ENCODE measurements at places on chromosomes 5 and 9.

DNA sequence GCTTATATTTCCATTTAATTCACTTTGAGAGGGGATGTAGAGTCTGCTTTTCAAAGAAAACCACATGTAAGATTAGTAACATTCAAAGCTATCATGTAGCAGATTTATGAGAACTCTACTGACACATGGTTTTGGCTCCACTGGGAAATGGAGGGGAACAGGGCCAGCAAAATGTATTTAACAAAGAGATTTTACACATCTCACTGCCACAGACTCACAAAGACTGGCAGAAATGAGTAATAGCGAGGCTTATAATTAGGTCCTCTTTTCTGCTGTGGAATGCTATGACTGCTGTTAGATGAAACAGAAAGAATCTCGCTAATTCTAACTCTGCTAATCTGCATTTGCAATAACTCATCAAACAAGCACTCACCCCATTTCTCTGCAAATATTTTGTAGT lies 4.5 kb downstream of the DAP start:
- no peak for DNase-seq

DNA sequence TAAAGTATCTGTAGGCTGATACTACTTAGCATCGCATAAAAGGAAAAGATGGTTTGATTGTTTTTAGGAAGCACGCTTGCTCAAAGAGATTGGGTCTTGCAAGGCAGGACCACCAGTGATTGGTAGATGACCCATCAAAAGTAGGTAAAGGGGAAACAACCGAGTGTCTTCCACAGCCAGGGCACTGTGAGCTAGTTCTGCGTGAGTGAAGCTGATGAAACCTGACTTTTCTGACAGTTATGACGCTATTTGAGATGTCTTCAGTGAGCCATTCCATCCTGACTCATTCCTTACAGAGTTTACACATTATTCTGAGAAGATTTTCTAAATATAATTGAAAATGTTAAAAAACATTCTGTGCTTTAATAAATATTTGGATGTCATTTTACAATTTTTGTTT lies 49.7 kb downstream of the BASP1 start:
- no peak for DNase-seq

- no peak for DNase-seq
These were observed 300.5 kb downstream of the COX7C start for GRCh38 chr5:86918246-86918645.

GRCh38 chr5:2696156-2696807 lies 55.2 kb downstream of the IRX2 start:
- DNase-seq = no peak

GRCh38 chr5:161273410-161273809 lies 273.1 kb downstream of the GABRB2 start:
- no peak for DNase-seq

GRCh38 chr5:179505636-179506261 lies 44.6 kb upstream of the RUFY1 start:
- DNase-seq = no peak

GRCh38 chr9:87742813-87743428 lies 17.0 kb downstream of the CTSL start:
- no peak for DNase-seq

DNA sequence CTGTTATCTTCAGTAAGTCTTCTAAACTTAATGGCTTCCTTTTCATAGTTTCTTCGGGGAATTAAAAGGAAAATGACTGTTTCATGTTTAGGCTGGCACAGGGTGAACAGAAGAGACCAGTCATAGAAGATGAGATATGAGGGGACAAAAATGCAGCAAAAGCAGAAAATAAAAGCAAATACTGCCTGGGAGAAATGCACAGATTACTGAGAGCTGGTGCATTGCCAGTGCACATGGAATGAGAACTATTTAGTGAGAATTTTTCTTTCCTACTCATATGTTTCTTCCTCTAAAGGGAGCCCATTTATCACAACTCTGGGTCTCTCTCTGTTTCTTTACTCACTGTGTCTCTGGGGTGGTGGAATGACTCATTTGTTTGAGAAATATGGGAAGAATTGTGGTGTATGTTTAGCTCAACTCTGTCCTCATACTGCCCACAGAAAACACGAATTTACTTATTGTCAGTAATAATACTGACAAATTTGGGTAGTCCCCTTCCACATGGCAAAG lies 25.9 kb upstream of the ANKRD55 start:
- no peak for DNase-seq

DNA sequence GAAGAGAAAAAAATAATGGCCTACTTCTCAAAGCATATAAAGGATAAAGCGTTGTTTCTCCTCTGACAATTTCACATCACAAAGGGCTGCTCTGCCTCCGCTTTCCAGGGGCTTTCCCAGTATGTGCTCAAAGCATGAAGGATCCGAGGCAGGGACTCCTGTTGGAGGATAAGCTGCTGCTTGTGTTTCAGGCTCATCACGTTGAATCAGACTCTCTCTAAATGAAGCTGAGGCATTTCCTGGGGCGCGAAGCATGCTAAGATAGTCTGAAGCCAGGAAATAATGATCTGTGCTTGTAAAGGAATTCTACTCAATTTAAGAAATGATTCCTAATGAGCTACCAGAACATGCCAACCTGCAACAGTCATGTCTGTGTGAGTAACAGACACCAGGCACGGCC lies 97.5 kb downstream of the MARCHF11 start:
- no peak for DNase-seq

DNA sequence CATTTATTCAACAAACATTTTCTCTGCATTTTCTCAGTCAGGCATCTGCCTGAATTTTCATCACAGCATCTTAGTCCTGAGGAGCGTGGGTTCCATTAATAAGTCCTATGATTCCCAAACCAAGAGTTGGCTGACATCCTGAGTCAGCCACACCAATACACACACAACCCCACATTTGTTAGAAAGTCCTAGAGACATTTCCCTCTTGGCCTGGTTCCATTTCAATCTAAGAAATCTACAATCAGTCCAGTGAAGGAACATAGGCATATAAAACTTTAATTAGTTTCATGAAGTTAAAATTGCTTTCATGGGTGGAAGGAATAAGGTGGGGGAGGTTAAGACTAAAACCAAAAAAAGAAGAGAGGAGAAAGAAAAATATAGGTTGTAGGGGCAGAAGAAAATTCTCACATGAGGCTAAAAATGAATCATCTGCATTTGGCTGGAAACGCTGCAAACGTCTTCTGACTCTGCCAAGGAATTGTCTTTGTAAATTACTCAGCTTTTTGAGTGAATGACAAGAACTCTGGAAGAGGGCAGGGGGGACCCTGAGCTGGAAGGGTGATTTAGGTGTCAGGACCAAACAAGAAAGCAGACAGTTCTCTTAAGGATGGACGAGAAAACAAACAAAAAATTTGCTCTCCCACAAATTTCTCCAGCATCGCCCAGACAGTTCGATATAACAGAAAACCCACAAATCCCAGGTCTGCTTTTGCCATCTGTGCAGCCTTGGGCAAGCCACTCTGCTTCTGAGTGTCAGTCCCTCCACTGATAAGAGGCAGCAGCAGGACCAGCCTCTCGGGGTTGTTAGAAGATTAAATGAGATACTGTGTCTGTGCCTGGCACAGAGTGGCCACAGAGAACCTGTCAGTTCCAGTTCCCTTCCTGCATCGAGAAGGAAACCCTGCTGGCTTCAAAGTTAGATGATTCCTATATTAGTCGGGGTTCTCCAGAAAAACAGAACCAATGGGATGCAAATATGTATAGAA lies 289.7 kb downstream of the CDK5RAP2 start:
- DNase-seq = no peak

DNA sequence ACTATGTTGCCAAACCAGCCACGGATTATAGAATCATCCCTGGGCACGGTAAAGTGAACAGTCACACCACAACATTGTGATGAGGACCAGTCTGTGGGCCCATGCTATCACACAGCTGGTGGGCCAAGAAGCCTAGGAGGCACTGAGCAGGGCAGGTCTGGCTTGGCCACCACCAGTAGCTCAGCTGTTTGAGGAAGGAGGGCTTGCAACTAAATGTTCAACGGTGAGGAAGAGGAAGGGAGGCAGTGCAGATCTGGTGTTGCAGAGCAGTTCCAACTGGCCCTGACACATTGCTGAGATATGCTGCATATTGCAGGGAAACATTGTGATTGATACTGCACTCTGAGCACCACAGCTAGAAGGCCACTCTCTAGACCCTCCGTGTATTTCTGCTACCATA lies 77.9 kb upstream of the ATG10 start:
- DNase-seq = no peak
